ENCODE measurements at places on chromosomes 12 and 14. TPM values are rescaled to one million over a fixed set of nuclear protein-coding genes. Genes with fewer than 3 reads are reported as not detected.
A peak's percentile ranks its signal among the peaks of the same experiment; 100 is the strongest.

The ADAMTS20 gene
- not detected for total RNA-seq

DNA sequence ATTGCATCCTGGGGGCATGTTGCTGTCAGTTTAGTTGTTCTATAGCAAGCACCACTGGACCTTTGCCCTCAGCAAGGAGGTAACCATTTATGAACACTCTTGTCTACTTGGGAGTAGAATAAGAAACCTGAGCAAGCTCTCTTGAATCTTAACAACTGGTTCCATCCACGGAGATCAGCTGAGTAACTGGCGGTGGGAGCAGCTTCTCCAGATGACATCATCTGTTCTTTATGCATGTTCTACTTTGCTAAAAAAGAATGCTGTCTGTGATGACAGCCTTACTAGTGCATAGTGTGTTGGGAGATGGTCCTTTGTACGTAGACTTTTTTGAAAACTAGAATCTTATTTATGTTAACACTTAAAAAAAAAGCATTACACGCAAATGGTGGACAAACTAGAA is 17.7 kb downstream of the SLC4A8 start:
- DNase-seq: no peak

GRCh38 chr14:96181186-96182056 is 23.2 kb upstream of the BDKRB2 start:
- DNase-seq: no peak

GRCh38 chr12:12562016-12562483 is 613 bp downstream of the DUSP16 start:
- peak; percentile 29 for DNase-seq

DNA sequence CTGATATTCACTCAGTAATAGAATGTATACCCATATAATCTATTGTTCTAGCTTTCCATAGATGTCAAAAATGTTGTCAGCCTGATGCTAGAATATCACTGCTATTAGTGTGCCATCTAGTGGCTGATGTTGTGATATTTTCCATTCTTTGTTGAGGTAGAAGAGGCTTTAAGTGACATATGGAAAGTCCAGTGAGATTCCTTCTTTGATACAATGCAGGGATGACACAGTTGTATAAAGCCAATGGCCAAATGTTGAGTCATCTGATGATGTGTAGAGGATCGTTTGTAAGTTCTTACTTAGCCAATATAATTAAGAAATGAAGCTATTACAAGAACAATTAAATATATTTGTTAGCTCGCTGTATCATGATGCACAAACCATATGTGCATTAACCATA is 58.1 kb upstream of the PCED1B start:
- DNase-seq: no peak

All from colonic mucosa (tissue), 4 donors.